ENCODE measurements at places on chromosomes 7 and 10.
A peak's percentile ranks its signal among the peaks of the same experiment; 100 is the strongest.

- peak; percentile 81 for DNase-seq
Measured at GRCh38 chr10:49740346-49741107, 21.6 kb downstream of the OGDHL start.

DNA sequence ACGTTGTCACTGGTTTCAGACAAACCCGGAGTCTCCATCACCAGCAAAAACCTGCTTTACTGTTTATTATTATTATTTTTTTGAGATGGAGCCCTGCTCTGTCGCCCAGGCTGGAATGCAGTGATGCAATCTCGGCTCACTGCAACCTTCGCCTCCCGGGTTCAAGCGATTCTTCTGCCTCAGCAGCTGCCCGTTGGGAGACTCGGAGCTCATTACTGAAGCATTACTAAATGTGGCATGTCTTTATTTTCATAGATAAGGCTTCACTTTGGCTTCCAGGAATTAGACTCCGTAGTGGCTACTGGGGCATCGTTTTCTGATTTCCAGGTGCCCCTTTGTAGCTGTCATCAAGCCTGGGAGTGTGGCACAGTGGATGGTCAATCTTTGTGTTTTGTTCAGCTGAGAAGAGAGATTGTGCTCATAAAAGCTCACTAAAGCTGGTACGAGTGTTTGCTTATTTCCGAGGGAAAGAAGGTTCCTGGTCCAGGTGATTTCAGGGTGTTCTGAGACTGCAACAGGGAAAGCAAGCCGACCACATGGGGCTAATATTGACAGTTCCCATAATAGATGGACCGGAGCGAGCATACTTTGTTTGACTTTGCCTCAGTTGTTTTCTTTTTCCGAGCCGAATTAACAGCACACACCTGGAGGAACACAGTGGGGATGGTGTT, 163.1 kb downstream of the CAMK1D start:
- no peak for DNase-seq

GRCh38 chr10:43965033-43965917, 316.6 kb upstream of the ZNF32 start:
- DNase-seq = peak; percentile 85

GRCh38 chr7:46909601-46910051, 672.3 kb downstream of the TNS3 start:
- no peak for DNase-seq

GRCh38 chr7:106568680-106569499, 92.1 kb downstream of the CCDC71L start:
- DNase-seq = peak; percentile 53

DNA sequence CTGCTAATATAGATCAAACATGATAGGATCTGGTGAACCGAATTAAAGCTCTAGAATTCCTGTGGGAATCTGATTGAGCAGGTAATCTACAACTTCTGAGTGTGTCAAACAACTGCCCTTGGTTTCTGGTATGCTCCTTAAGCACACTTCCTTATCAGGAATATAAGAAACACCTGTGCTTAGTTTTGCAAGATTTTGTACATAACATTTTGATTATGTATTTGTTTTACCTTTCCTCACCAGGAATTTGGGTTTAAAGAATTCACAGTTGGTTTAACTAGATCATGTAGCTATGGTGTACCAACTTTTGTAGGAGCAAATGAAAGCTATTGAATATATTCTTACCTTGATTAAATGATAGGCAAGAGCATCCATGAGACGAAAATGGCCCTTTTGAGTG, 40.6 kb downstream of the MCU start:
- no peak for DNase-seq

- no peak for DNase-seq
Measured at GRCh38 chr10:62990126-62990525, 143.0 kb upstream of the NRBF2 start.

GRCh38 chr7:99098824-99099498, 44.9 kb downstream of the SMURF1 start:
- no peak for DNase-seq

GRCh38 chr10:91589015-91589657, 43.7 kb downstream of the PPP1R3C start:
- DNase-seq = no peak

DNA sequence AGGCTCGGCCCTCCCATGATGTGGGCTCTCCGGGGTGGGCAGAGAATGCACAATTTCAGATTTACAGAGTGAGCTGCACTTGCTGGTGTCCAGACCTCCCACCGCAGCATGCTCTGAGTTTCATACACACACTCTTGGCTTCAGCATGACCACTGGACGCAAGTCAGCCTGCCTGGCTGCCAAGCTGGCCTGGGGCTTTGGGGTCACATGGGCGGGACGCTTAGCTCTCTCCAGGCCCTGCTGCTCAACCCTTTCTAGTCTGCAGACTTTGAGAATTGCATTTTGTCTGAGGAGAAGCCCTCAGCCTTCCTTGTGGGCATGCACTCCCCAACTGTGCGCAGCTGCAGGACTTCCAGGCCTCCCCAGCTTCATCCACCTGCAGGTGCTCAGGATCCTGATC, 5.7 kb downstream of the CYP2E1 start:
- DNase-seq = no peak

- DNase-seq = no peak
Measured at GRCh38 chr7:70376561-70377031, 755.3 kb upstream of the GALNT17 start.

- no peak for DNase-seq
Measured at GRCh38 chr7:133207687-133208086, 45.2 kb upstream of the EXOC4 start.

GRCh38 chr7:74173074-74173473, 1.1 kb upstream of the EIF4H start:
- no peak for DNase-seq

DNA sequence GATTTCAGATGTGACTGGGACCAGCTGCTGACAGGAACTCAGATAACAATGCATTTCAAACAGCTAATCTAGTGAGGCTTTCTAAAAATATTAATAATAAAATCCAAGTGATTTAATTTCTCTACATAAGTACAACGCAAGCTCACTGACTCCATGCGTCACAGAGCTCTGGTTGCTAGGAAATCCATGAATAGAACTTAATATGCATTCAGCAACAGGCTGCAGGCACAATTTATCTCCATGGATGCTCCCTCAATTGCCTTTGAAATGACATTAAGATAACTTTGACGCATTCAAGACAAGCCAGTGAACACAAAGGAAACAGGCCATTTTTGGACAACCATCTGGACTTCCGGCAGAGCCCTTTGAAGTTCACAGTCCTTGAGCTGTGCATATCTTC, 118.7 kb upstream of the COL1A2 start:
- no peak for DNase-seq

DNA sequence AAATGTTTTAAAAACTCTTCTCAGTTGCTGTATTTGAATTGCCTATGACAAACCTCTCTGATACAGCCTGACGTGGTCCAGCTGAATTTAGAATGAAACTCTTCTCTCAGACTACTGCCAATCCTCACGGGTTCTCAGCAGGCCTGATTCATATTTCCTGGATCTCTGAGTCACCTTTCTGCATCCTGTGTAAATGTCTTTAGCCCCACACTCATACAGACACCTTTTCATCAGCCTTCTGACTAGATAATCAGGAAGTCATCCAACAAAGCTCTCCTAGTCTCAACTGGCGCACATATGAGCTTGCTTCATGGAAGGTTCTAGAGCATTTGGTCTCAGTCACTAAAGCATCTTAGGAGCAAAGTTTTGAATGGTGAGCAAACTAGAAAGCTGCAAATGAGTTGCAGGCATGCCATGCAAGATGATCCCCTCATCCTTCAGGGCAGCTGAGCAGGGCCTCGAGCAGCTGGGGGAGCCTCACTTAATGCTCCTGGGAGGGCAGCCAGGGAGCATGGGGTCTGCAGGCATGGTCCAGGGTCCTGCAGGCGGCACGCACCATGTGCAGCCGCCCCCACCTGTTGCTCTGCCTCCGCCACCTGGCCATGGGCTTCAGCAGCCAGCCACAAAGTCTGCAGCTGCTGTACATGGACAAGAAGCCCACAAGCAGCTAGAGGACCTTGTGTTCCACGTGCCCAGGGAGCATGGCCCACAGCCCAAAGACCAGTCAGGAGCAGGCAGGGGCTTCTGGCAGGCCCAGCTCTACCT, 182.8 kb downstream of the ARHGAP12 start:
- DNase-seq = no peak

- no peak for DNase-seq
Measured at GRCh38 chr7:92731335-92732063, 104.9 kb downstream of the CDK6 start.

- no peak for DNase-seq
Measured at GRCh38 chr7:148060724-148061123, 529.8 kb upstream of the C7orf33 start.

DNA sequence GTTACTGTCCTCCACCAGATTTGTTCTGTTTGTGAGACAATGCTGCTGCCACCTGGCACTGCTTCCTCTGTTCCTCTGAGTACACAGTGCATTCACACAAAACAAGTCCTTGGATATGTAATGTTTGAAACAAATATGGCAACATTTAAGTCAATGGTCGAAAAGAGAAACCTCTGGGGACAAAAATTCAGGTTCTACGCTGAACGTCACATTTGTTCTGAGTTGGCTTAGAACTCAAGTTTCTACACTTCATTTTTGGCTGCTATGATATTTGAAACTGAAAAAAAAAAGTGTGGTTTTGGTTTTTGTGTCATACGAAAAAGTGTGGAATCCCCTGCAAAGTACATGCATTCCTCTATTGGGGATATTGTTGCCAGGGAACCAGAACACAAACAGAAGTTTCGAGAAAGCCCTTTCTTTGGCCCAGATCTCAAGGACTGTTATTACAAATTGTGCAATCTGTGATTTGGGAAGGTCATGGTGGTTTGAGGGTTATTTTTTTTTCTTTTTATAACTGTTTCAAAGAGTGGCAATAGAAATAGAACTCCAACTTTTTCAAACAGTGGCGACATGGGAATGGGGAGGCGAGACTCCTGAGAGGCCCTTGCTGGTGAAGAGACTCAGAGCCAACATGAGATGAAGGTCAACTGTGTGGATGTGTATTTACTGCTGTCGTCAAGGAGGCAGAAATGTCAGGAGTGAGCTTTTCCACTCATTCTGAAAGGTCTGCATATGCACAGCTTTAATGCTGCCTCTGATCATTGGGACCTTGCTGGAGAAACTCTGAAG, 127.5 kb downstream of the CUBN start:
- DNase-seq = peak; percentile 91

- no peak for DNase-seq
Measured at GRCh38 chr7:125561006-125561405, 631.4 kb upstream of the POT1 start.

GRCh38 chr7:15560968-15561367, 847 bp downstream of the AGMO start:
- DNase-seq = no peak

DNA sequence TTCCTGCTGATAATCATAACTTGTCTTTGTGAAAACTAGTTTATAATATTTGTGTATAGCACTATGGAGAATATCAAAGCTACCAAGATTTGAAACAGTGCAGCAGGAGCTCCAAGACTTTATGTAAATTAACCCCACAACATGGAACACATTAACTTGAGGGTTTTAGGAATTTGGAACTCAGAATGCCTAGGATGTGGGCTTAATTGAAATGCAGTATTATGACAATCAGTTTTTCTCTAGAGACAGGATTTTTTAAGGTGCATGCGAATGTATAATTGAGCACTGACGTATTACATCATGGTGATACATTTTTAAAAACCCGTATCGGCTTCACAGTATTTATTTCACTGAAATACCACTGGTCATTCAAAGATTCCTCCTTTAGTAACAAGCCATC, 313.1 kb upstream of the DGKB start:
- DNase-seq = no peak

GRCh38 chr10:114611617-114612016, 46.5 kb downstream of the ABLIM1 start:
- no peak for DNase-seq

- DNase-seq = no peak
Measured at GRCh38 chr7:36245684-36246299, 92.7 kb downstream of the EEPD1 start.

DNA sequence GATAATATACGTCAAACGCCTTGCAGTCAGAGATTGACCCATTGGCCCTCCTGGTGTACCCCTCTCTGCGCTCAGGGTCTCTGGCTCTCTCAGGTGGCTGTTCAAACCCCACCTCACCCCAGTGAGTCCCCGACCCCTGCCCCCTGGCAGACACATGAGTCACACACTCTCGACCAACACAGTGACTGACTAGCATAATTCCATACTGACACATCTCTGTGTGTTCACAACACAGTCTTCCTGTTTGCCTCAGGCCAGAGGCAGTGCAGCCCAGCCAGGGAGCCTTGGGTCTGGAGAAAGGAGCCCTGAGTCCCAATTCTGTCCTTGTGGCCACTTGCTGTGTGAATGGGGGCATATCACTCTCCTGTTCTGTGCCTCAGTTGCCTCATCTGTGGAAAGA, 40.1 kb downstream of the PALD1 start:
- DNase-seq = no peak
